NCI-H1694 (cell line): ENCODE measurements at places on chromosomes 4 and X.
A peak's percentile ranks its signal among the peaks of the same experiment; 100 is the strongest.

DNA sequence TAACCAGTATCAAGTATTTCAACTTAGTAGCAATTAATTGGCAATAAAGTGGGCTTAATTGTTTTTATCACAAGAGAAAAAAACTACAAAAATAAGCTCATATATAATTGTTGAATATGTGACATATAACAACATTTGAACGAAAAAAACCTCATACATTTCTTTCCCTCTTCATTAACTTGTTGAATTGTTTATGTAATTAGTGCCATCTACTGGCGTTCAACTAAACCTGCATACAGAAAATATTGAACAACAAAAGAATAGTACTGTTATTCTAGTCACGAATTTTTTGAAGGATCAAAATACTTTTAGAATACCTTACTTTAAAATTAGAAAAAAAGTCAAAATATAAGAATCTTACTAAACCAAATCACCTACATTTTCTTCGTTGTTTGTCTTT lies 586.5 kb upstream of the FTHL17 start:
- no peak for DNase-seq

GRCh38 chr4:79272126-79272525 lies 53.7 kb downstream of the NAA11 start:
- DNase-seq, result no peak

GRCh38 chr4:158536833-158537232 lies 15.2 kb downstream of the RXFP1 start:
- DNase-seq, result no peak

DNA sequence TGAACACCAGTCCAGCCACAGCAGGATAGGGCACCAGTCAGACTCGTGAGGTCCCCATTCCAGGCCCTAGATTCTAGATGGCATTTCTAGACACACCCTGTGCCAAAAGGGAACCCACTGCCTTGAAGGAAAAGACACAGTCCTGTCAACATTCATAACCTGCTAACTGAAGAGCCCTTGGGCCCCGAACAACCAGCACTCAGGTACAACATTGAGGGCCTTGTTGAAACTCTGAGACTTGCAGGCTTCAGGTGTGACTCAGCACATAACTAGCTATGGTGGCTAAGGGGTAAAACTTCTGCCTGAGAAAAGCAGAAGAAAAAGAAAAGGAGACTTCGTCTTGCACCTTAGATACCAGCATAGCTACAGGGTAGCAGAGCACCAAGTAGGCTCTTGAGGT lies 252.9 kb upstream of the GRID2 start:
- DNase-seq, result no peak

DNA sequence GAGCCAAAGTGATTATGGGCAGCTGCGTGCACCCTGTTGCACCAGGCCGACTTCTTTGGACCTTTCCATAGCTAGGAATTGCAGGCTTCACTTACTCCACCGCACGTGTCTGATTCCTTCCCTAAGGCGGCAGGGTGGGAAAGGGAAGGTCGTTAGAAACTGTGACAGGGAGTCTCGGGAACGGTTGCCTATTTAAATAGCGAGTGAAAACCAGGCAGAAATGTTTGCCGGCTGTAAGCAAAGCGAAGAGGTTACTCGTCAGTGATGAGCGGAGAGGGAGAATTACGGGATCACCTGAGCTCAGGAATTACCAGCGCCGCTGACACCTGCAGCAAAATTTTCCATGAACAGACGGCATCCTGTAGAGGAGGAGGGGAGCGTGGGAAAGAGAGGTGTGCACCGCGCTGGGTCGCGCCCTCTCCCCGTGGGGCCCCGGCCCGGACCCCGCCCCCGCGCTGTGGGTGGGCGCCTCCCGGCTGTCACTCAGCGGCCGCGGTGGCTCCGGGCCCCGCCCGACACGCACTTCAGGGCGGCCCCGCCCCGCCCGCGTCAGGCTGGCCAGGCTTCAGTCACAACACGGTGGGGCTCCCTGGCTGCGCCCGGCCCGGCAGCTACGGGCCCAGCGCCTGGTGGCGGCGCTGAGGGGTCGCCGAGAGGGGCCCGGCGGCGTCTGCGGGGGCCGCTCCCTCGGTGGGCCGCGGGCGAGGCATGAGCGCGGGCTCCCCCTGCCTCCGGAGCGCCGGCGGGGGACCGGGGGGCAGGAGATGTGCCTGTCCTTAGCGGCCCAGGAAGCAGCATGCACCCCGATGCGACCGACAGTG lies at the start of gene SNX25:
SNX25 (plus strand) TSS at position 568 of the 821 bp plus-strand sequence; CDS start at position 797, 229 bp downstream.
- peak; percentile 34 for DNase-seq

GRCh38 chr4:36111172-36111571 lies 133.1 kb downstream of the ARAP2 start:
- DNase-seq, result peak; percentile 6

DNA sequence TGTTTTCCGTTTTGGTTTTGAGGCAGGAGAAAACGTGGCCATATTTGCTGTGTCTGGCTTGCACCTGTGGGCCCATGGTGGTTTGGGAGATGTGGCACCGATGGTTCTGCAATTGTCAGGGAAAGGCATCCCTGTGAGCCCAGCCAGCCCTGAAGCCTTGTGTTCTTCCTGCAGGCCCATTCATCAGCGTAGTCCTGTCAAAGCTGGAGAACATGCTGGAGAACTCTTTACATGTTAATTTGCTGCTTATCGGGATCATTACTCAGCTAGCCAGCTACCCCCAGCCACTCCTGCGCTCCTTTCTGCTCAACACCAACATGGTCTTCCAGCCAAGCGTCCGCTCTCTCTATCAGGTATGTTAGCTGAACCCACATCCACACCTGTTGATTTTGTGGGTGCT lies 104.7 kb downstream of the GATB start:
- DNase-seq, result no peak

GRCh38 chr4:140092094-140092851 lies 61.7 kb downstream of the MAML3 start:
- DNase-seq, result peak; percentile 70

DNA sequence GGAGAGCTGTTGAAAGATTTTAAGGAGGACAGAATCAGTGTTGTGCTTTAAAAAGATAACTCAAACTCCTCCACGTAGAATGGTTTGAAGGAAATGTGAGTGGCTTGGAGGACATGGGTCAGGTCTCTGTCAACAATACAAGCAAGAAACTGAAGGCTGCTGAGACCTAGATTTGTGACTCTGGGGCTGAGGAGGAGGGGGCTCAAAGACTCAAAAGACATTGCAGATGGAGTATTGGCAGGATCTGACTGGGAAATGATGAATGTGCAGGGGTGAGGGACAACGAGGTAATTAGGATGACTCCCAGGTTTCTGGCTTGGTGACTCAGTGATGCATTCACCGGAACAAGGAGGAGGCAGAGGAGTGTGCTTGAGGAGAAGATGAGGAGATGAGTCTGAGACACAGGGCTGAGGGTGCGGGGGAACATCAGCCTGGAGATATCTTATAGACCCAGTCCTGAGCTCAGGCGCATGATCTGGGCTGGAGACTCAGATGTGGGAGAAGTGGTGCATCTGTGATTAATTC lies 3.3 kb upstream of the RPS4X start:
- DNase-seq, result no peak

DNA sequence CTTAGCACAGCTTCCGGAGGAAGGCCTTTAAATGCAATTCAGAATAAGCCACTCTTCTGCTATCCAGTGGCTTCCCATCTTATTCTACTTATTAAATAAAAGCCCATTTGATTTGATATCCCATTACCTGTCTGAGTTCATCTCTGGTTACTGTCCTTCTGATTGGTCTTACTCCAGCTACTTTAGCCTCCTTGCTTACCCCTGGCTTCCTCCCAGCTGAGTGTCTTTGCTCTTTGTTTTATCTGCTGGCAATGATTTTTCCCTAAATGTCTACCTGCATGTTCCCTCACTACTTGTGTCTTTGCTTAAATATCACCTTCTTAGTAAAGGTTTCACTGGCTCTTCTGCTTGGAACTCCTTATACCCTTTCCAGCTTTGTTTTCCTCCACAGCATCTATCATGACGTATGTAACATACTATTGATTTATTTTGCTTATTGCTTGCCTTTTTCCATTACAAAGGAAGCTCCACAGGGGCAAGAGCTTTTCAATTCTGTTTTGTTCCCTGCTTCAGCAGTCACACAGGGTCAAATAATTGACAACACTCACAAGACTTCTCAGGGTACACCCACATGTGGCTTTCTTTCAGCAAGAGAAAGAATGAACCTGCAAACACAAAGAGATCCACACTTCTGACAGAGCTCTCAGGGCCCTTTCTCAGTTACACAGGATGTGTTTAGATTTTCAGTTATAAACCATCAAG lies 63.8 kb downstream of the TBC1D19 start:
- no peak for DNase-seq

DNA sequence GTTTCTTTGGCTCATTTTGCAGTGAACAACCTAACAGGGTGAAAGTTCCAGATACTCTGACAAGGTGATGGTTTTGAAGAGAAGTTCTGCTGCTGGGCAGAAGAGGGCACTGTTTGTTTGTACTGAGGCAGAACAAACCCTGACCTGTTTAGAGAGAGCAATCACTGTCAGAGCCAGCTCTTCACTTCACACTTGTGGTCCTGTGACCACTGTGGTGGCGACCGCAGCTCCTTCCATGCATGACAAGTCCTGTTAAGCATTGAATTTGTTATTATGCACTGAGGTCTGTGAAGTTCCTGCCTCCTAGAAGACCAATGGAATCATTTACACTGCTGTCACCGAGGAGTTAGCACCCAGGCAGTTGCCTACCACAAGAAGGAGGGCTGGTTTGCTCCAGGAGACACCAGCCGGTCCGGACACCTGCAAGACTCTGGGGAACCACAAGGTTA lies 86.6 kb downstream of the ZNF330 start:
- peak; percentile 15 for DNase-seq

DNA sequence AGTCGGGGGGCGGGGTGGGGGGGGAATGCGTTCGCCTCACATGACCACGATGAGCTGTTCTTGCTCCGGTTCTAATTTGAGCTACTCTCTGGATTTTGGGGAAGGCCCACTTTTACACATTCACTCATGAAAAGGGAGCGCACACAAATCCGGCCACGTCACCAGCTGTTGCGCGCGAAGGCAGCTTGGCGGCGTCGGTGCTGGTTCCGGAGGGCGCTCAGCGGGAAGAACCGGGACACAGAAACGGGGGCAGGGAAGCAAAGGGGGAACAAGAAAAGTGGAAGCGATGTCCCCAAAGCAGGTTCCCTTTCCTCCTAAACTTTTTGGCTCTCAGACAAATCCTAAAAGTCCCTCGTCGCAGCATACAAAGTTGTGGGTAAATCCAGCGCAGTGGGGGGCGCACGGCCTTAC lies 605 bp downstream of the ANXA5 start:
- DNase-seq, result no peak

- no peak for DNase-seq
These were observed 34.9 kb downstream of the TIGD2 start for GRCh38 chr4:89146196-89146595.

GRCh38 chr4:917466-917865 lies 14.7 kb downstream of the GAK start:
- DNase-seq, result no peak

GRCh38 chr4:125322366-125322730 lies 7.6 kb downstream of the FAT4 start:
- DNase-seq, result no peak

- peak; percentile 92 for DNase-seq
These were observed at the start of gene GRIPAP1 for GRCh38 chrX:49002091-49002935. GRIPAP1 (minus strand) TSS chrX:49002264; CDS start chrX:49002229, 35 bp downstream.

DNA sequence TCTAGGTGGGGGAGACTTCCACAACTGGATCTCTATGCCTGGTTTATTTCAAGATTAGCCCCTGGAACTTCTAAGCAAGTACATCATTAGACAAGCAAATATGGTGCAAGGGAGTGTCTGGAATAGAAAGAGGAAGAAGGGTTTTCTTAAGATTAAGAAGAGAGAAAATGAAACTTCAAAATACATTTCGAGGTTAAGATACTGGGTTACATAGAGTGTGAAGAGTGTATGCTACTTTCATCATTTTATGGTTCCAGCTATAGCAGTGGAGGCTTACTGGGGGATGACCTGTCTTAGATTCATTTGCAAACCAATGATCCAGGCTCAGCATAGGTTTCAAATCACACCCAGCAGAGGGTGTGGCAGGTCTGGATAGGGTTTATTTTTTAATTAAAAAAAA lies 144.4 kb upstream of the GATB start:
- DNase-seq, result no peak

DNA sequence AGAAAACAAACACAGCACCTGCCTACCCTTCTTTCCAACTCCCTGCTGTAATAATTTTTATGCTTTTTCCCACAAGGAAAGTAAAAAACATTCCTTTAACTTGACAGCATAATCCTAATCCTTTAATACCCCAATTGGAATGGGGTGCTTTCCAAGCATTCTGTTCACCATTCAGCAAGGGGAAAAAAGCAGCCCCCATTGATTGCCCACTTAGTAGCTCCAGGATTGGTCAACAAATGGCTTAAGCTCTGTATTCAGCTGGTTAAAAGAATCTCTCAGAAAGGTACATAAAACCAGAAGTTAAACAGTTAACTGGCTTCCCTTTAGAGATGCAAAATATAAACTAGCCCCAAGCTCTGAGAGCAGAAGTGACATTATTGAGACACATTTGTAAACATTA lies 194.8 kb upstream of the ATOH1 start:
- no peak for DNase-seq

DNA sequence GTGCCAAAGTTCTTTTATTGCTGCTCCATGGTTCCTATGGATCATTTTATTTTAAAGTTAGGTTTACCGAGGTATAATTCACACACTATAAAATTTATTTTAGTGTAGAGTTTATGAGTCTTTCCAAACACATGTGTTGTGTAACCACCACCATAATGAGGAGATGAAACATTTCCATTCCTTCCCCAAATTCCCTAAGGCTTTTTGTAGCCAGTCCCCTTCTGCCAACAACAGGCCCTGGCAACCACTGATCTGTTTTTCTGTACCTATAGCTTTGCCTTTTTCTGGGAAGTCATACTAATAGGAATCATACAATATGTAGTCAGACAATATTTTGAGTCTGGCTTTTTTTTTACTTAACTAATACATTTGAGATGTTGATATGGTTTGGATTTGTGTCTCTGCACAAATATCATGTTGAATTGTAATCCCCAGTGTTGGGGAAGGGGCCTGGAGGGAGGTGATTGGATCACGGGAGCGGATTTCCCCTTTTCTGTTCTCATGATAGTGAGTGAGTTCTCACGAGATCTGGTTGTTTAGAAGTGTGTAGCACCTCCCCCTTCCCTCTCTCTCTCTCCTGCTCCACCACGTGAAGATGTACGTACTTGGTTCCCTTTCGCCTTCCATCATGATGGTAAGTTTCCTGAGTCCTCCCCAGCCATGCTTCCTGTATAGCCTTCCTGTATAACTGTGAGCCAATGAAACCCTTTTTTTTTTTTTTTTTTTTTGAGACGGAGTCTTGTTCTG lies 59.6 kb upstream of the DHX15 start:
- no peak for DNase-seq

DNA sequence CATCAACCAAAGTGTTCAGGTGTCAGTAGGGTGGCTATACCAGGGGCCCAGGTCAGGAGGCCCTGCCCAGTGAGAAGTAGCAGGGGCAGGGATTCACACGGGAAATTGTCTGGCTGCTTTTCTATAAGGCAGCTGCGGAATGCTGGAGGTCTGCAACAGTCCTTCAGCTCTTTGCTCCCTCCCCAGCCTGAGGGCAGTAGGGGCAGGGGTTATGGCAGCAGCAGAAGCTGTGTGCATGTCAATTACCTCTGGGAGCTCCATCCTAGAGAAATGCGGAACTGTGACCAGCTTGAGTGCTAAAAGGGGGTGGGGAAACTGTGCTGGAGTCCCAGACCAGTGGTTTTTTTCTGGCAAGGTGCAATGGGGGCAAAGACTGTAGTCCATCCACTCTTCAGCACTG lies 810.4 kb downstream of the PCDH7 start:
- no peak for DNase-seq

GRCh38 chr4:185470501-185471195 lies 885 bp downstream of the CCDC110 start:
- no peak for DNase-seq
